Suppressor macrophage (primary cell): ENCODE measurements at places on chromosomes 6 and 20.
A peak's percentile ranks its signal among the peaks of the same experiment; 100 is the strongest.

DNA sequence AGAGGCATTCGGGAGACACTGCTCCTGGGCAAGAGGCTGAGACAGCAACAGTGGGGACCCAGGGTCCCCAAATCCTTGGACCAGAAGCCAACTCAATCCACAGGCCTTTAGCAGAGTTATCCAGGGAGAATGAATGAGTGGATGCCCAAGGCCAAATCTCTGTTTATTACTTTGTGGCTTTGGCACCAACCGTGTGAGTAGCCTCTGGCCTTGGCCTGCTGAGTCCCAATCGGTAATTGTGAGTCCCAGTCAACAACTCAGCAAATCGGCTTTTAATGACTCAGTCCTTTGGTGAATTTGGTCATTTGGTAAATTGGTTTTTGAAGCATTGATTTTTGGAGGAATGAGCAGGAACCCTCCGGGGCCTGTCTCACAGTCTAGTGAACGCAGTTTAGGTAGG, 29.1 kb upstream of the ECI2 start:
- no peak for DNase-seq

DNA sequence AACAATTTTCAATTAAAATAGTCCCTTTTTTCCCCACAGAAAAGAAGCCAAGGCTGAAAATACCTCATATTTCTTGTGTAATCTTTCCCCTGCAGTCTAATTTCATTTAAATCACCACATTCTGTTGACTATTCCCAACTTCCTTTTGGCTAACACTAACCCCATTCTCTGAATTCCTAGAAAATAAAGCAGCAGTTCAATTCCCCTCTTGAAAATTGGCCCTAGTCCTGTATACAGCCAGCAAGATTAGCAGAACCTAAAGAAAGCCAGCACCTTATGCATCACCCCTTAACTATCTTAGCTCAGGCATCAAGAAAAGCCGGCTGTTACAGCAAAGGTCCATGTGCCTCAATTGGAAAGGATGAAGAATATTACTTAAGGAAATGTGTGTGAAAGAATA, 69.7 kb downstream of the MDN1 start:
- no peak for DNase-seq

DNA sequence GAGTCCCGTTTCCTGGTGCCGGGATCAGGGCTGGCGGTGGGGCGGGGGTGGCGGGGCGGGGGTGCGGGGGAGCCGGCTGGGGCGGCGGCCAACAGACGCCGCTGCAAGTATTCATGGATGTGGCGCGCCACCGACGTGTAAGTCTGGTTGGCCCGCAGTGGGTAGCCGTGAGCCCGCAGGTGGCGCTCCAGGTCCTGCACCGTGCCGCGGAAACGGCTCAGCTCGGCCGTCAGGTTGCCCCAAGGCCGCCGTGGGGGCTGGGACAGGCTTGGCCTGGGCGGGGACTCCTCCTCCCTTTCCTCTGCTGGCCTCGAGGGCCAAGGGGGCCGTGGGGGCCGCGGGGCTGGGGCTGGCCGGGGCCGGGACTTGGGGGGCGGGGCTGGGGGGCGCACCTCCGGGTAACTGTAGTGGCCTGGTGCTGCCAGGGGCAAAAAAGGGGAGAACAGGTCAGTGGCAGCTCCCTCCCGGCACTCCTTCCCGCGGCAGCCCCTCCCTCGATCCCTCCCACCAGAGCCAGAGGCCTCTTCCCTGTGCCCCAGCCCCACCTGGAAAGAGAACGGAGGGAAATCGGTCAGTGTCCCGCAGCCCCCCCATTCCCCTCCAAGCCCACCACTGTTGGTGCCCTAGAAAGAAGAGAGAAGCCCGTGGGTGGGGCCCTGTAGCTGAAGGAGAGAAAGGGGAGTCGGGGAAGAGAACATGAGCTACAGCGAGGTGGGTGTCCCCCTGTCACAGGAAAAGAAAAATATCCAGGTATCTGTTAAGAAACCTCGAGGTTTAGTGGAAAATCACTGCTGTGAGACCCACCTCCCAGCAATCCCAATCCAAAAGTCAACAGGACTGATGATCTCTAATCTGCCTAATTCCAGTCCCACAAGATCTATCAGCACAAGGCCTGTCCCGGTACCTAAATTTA, 21.3 kb downstream of the TNXB start:
- peak; percentile 42 for DNase-seq

DNA sequence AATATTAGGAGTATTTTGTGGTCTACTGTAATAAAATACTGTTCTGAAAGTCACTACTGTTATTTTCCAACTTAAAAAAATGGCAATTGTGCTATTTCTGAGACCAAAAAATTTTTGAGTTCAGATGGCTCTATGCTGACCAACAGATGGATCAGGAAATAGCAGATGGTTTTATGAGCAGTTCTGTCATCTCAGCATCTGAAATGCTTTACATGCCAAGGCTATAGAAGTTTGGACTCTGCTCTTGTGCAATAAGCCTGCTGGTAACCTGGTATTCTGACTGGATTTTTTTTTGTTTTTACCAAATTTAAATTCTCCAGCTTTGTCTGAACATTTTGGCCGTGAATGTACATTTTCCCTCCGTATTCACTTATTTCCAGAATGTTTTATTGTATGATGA, 1127.5 kb downstream of the GRIK2 start:
- no peak for DNase-seq

DNA sequence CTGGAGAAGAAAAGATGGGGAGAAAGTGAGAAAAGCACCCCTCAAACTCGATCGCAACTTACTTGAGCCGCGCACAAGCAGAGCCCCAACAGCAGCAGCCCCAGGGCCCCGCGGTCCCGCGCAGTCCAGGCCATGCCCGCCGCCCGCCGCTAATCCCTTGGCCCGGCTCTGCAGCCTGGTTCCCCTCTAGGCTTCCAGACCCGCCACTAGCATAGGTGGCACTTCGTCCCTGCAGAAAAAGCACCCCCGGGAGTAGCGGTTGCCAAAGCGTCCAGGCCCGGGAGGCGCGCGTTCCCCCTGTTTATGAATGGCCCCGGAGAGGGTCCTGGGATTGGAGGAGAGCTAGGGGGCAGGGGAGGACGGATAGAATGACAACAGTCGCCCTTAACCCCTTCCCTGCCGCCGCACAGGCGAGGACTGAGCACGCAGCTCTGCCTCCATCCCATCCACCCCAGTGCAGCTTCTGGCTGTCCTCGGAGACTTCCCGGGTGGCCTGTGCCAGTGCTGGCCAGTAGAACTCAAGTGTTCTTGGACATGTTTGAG, 19.9 kb downstream of the COL9A1 start:
- DNase-seq, result no peak

GRCh38 chr6:71139249-71139648, 149.4 kb upstream of the OGFRL1 start:
- peak; percentile 9 for DNase-seq

DNA sequence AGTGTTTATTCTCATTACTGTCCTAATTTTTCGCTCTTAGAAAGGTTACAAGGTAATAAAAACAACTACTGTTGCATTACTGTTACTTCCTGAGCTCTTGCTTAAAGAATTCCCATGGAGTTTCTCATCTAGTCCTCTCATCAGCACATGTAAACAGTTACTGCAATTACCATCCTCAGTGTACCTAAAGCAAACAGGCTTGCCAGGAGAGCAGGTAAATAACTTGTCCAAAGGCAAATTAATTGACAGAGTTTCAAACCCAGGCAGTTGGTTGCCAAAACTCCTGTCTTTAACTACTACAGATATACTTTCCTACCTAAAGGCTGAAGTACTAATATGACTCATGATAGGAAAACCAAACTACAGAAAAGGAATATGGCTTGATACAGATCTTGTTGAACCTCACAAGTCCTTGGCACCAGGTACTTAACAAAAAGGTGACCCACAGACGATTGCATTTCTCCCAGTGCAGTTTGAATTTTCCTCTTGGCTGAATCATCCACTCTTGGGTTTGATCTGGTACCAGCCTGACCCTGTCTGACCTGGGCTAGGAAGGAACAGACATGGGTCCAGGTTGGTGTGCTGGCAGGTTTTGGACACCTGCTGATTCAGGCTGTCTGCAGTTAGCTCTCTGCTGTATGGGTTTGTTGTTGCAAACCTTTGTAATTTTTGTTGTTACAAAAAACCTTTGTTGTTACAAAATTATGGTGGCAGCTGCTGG, 153.0 kb downstream of the CFAP61 start:
- DNase-seq, result no peak

- no peak for DNase-seq
Measured at GRCh38 chr6:106159531-106159940, 73.4 kb downstream of the PRDM1 start.

DNA sequence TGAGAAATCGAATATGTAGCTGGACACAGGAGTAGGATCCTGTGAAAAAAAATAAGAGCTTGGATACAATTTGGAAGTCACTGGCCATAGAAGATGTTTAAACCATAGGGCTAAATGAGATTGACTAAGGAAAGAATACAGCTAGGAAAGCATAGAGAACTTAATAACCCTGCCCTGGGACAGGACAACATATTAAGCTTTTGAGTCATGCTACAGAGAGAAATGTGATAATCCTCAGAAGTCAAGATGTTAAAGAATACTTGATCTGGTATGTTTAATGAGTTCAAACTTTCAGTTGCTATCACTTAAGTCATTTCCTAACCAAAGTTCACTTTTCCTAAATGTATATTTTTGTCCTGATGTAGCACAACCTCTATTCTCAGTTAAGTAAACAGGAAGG, 154.6 kb upstream of the TSHZ2 start:
- DNase-seq, result no peak

GRCh38 chr20:62413896-62414481, 6.9 kb upstream of the CABLES2 start:
- no peak for DNase-seq

GRCh38 chr6:24455061-24455460, 34.3 kb downstream of the GPLD1 start:
- no peak for DNase-seq

DNA sequence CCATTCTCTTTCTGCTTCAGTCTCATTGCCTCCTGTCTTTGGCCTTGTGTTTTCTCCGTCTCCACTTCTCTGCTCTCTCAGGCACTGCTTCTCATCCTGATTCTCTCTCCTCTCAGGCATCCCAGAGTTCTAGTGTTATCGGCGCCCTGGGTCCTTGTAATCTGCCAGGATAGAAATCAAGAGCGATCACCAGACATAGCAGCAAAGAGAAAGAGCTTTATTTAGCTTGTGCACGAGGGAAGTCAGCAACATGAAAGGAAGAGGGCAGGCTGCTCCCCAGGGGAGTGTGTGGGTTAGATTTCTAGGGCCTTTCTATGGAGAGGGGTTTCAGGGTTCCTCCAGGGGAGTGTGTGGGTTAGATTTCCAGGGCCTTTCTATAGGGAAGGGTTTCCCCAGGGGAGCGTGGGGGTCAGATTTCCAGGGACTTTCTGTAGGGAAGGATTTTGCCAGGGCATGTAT, 32.5 kb downstream of the SUN5 start:
- DNase-seq, result peak; percentile 22

DNA sequence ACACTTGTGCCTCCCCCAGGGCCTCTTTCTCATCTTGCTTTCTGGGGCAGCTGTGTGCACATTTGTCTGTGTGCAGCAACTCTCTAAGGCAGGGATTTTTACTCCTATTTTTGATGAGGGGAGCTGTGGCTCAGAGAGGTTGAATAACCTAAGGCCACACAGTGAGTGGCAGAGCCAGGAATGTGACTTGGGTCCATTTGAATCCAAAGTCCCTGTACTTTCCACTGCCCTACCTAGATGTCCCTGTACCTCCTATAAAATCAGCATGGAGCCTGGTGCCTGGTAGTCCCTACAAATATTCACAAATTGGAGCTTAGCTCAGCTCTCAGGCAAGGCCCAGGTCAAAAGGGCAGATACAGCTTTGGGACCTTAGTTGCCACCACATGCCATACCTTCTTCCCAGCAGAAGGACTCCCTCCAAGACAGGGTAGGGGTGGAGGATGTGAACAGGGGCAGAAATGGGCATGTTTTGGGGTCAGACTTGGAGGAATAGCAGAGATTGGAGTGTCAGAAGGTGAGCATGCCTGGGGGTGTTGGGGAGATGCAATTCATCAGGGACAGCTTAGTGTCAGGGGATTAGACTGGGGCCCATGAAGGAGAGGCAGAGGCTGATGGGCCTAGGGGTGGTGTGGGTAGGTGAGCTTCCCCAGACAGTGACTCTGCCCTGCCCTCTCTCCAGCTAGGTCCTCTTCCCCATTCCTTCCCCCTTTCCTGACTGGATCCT, 4.1 kb upstream of the VEGFA start:
- no peak for DNase-seq

DNA sequence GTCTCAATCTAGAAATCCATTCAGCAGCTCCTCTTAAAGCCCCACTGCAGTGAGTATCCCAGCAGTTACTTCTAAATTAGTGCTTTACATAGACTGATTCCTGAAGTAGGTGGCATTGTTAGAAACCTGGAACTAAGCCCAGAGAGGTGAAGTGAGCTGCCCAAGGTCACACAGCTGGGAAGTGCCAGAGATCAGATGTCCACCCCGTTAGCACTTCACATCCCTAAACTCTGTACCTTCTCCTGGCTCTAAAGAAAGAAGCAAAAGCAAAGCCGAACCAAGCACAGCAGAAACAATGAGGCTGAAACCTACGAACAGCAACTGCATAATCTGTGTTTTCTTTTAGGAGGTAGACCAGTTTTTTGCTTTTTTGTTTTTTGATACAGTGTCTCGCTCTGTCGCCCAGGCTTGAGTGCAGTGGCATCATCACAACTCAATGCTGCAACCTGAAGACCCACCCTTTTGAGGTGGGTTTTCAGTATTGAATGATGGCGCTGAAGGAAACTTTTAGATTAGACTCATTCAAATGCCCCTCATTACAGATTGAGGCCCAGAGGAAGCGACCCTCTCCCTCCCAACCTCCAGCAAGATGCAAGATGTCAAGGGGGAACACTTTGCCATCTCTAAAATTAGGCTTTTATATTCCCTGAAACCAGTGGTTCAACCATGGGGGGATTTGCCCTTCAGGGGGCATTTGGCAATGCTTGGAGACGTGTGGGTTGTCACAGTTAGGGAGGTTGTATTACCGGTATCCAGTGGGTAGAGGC, 3.2 kb upstream of the ZMYND8 start:
- peak; percentile 31 for DNase-seq

DNA sequence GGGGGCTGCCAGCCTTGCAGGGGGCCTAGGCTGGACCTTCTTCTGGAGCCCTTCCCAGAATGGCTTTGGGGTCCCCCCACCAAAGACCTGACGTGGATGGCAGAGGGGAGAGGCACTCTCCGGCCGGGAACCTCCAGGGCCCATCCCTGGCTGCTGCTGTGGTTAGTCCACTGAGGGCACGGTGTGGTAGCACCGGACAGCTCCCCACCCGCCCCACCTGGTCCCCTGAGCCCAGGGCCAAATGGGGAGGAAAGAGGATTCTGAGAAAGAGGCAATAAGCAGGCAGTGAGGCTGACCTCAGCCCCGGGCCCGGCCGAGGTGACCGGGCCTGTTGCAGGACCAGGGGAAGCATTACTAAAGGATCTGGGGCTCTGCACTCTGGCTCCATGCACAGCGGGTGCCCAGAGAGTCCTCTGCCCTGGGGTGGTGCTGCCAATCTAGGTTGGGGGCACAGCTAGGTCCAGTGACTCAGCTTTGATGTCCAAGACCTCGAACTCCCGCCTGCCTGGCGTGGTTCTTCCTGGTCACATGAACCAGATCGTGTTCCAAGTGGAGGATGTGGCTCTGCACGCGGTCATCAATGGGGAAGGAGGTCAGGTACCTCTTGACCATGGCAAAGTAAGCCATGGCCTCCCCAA, 2.2 kb downstream of the CENPB start:
- DNase-seq, result no peak
